Spinal cord (tissue), 10 donors: ENCODE measurements at places on chromosomes 16 and 17. TPM values are rescaled to one million over a fixed set of nuclear protein-coding genes. Genes with fewer than 3 reads are reported as not detected.

Gene MYO1C
- polyA plus RNA-seq: 20.8 TPM

Gene PITPNM3
- polyA plus RNA-seq: 21.6 TPM

Gene KRTAP4-8
- polyA plus RNA-seq: not detected

Gene PAGR1
- 65.5 TPM for polyA plus RNA-seq

Gene TMEM238L
- 0.30 TPM for polyA plus RNA-seq

Gene ARL5C
- 0.48 TPM for polyA plus RNA-seq

Gene SEPTIN1
- 5.9 TPM for polyA plus RNA-seq

Gene SPATA32
- not detected for polyA plus RNA-seq

Gene GRAPL
- polyA plus RNA-seq: 3.8 TPM

Gene OR1A1
- polyA plus RNA-seq: 0.14 TPM

Gene PMP22
- 83.0 TPM for polyA plus RNA-seq

Gene DHX58
- 10.0 TPM for polyA plus RNA-seq

Gene TP53TG3B
- not detected for polyA plus RNA-seq

Gene CARD14
- polyA plus RNA-seq: 1.3 TPM

Gene KRT36
- not detected for polyA plus RNA-seq

Gene NXN
- 37.3 TPM for polyA plus RNA-seq

Gene CDK5R1
- 129 TPM for polyA plus RNA-seq

Gene PLEKHH3
- polyA plus RNA-seq: 26.4 TPM

Gene TBC1D3
- 0.24 TPM for polyA plus RNA-seq

Gene FBXO39
- not detected for polyA plus RNA-seq

Gene KRTAP4-6
- not detected for polyA plus RNA-seq

Gene ABCC6
- polyA plus RNA-seq: 2.2 TPM

Gene GRIN2C
- polyA plus RNA-seq: 3.0 TPM

Gene ASPHD1
- polyA plus RNA-seq: 52.7 TPM

Gene LITAF
- 69.0 TPM for polyA plus RNA-seq
